HFFc6 (cell line): ENCODE measurements at places on chromosomes 16 and 17.

- DNase-seq: no peak
These were observed 35.4 kb upstream of the GAN start for GRCh38 chr16:81279392-81279791.

DNA sequence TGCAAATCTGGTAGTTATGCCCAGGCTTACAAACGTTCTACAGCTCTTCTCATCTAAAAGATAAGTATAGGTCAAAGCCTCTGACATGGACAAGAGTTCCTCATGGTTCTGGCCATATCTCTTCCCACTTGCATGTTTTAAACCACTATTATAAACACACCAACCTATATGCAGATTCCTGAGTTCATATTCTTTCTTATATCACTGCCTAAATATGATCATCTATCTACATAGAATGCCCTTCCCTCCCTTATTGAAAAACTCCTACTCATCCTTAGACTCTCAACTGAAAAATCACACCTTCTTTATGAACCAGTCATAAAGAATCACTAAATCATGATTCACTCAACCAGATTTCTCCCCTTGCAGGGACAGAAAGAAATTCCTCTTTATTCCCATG lies 128.2 kb downstream of the CEP112 start:
- no peak for DNase-seq

- no peak for DNase-seq
These were observed 4.4 kb upstream of the RNF43 start for GRCh38 chr17:58421711-58422110.

- DNase-seq: peak; percentile 97
These were observed 60.8 kb downstream of the TEX14 start for GRCh38 chr17:58630883-58631522.

- no peak for DNase-seq
These were observed 569 bp downstream of the PRSS21 start for GRCh38 chr16:2817340-2818271.

DNA sequence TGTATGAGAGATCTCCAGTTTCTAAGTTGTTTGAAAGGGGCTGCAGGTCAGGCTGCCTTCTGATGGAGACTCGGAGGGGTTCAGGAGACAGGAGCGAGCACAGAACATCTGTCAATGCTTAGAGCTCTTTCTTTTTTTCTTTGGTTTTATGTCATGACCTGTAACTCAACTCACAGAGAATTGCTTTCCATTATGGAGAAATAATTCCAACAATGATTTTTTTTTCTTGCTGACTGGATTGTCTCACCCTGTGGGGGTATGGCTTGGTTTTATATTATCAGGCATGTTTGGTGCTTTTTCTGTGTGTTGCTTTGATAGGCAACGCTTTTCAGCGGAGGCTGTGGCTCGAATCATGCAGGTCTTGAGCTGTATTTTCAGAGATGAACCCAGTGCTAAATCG lies 10.7 kb upstream of the KCNJ2 start:
- DNase-seq: no peak

DNA sequence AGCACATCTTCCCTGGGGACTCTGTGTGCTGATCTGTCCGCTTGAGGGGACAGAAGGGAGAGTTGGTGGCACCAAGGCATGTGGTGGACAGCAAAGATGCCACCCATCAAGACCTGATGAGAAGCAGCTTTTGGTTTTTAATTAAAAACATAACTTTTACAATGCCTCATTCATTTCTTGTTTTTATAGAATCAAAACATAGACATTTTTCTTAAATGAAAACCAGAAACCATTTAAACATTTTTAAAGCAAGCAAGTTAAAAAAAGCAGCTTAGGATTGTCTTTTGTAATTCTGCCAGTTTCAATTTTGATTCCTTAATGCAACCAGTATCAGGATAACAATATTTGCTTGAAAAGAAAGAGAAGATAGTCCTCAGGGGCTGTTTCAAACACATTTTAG lies 123.7 kb upstream of the AXIN2 start:
- no peak for DNase-seq

DNA sequence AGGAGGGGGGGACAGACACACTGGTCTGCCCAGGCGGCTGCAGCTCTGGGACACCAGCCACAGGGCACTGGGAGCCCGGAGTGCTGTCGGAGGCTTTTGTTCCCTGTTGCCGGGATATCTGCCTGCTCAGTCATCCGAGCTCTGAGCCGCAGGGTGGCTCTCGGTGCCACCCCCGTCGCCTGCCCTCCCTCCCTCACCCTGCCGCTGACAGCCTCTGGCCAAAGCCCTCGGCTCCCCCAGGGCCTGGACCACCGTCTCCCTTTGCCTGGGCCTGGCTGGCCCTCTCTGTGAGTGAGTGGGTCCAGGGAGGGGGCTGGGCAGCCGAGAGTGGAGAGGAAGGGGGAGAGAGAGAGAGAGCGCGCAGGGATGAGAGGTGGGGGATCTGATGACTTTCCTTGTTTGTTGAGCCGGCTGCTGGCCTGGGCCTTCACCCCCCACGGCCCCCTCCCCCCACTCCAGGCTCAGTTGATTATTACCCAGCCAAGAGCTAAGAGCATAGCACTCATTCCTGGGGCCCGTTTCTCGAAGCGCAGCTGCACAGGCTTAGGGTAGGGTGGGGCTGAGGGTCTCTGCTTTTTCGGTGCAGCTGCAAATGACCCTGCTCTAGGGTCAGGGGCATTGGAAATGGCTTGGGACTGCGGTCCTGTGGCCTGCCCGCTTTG lies 2.7 kb downstream of the FOXJ1 start:
- DNase-seq: no peak

DNA sequence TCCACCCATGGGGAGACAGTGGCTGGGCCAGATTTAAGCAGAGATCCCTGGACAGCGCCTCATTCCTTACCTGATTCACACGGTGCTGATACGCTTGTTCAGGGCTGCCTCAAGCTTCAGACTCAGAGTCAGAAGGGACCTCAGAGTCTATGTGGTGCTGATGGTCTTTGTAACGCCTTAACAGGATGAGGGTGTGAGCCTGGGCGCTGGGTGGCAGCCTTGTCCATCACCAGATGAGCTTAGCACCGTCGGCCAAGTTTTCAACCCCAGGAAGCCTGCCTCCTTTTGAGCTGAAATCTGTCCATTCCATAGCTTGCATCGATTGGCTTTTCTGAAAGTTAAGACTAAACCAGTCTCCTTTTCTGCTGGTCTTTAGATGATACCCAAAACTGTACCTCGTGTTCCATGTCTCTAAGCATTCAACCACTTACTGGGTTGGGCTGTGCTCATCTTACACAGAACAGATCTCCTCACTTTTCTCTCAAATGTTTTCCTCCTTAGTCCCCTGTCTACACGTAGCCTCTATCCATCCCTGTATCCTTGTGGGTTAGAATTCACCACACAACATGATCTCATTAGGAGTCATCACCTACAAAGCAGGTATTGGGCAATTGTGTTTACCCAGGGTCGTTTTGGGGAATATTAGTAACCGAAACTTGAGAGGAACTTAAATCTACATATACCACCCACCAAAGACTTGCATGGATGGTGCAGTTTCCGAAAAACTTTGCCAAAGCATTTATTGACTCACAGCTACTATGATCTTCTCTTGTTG lies 573.4 kb downstream of the CDH13 start:
- no peak for DNase-seq

DNA sequence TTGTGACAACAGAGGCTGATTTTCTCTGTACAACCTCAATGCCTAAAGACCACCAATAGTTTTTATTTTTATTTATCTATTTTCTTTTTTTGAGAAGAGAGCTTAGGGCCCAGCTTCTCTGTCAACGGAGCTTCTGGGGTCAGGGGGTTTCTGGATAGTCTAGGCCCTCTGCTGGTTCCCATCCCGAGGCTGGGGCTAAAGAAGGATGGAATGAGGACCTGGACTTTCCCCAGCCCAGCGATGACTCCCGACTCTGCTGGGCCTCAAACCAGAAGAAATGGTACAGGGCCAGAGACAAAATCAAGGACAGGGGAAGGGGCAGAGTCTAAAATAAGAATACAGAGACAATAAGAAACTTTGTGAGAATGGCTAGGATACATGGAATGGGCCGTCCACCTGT lies 5.7 kb upstream of the TSPOAP1 start:
- DNase-seq: no peak
